Stimulated activated CD8-positive, alpha-beta memory T cell treated with anti-CD3 and anti-CD28 coated beads, Interleukin-7, amount 100 ng/mL, for 1 hour (primary cell): ENCODE measurements at places on chromosomes 2 and 18.
A peak's percentile ranks its signal among the peaks of the same experiment; 100 is the strongest.

- DNase-seq = no peak
Observed at GRCh38 chr2:3442185-3442584, 62.7 kb downstream of the TRAPPC12 start.

GRCh38 chr2:239371726-239372686, 28.8 kb downstream of the HDAC4 start:
- DNase-seq = no peak

- peak; percentile 70 for DNase-seq
Observed at GRCh38 chr2:201116115-201116958, at the start of gene CFLAR. Gene CFLAR, plus strand, starts transcription at chr2:201116164. Its CDS starts 13,702 bp downstream, at chr2:201129866.

DNA sequence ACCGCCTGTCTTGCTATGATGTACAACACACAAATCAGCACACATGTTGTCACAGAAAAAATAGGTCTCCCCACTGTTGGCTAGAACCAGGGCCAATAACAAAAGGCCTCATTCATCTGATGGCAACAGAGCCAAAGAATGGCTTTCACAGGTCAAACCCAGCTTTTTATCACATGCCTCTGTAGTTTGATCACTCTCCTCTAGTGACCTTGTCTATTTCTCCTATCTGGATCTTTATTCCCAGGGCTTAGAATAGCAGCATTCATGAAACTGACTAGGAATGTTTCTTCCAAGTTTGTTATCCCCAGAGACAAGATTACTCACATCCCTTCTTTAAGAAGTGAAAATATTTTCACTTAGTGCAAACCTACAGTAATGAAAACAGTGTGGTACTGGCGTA, 285.8 kb upstream of the GYPC start:
- no peak for DNase-seq

GRCh38 chr2:85667561-85668008, 414 bp downstream of the SFTPB start:
- DNase-seq = no peak

GRCh38 chr18:8988260-8988871, 114.1 kb upstream of the NDUFV2 start:
- peak; percentile 17 for DNase-seq

- DNase-seq = no peak
Observed at GRCh38 chr2:118062048-118062447, 26.2 kb upstream of the INSIG2 start.

- no peak for DNase-seq
Observed at GRCh38 chr2:7497178-7497577, 580.0 kb downstream of the RNF144A start.

GRCh38 chr2:169513926-169514325, 4.4 kb downstream of the KLHL41 start:
- no peak for DNase-seq

- DNase-seq = no peak
Observed at GRCh38 chr2:51534166-51534565, 502.2 kb upstream of the NRXN1 start.

- DNase-seq = no peak
Observed at GRCh38 chr18:58953627-58954026, 89.0 kb downstream of the ZNF532 start.

GRCh38 chr18:45890606-45891005, 65.1 kb downstream of the SIGLEC15 start:
- no peak for DNase-seq

DNA sequence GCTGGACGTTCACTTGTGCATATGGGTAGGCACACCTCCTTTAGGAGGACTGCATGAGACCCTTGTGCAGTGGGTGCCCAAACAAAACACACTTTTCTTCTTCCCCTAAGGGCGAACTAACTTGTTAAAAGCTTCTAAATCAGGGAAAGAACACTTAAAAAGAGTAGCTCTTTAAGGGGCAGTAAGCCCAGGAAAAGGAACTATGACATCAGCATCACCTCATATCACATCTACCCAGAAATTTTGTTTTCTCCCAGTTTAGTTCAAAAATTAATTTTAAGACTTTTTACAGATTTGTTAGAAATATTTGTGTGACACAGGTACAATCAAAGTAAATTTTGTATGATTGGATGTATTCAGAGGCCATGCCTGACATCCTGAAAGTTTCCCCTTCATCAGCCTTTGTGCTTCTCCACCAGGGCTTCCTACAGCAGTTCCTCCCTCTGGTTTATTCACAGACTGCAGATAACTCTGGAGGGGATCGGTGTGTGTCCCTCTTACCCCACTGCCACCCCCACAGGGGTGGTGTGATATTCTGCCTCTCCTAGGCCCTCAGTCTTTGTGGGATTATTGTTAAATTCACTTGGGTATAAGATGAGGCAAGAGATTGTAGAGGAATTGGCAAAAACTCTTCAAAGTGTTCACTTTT, 27.6 kb downstream of the BCL2L11 start:
- no peak for DNase-seq

GRCh38 chr2:235433860-235434259, 60.0 kb upstream of the AGAP1 start:
- DNase-seq = no peak
